Aorta (tissue), 5 donors: ENCODE measurements at places on chromosomes 5 and 9. TPM values are rescaled to one million over a fixed set of nuclear protein-coding genes. Genes with fewer than 3 reads are reported as not detected.

Gene CATSPER3
- polyA plus RNA-seq = 1.3 TPM

Gene PTGES2
- polyA plus RNA-seq = 29.9 TPM

Gene TMEM215
- polyA plus RNA-seq = not detected

- no peak for DNase-seq
- no peak overlapping the region for H3K27ac ChIP-seq
- no peaks in the 10 kb centered on the region for H3K4me1 ChIP-seq
Observed at GRCh38 chr5:117504305-117504704, 929.7 kb upstream of the SEMA6A start.

- no peak overlapping the region for H3K27ac ChIP-seq
- H3K27me3 ChIP-seq = no peaks in the 10 kb centered on the region
- peaks cover 3% of the 10 kb centered on the region for H3K4me1 ChIP-seq
- no peak overlapping the region for H3K4me3 ChIP-seq
- H3K36me3 ChIP-seq = no peaks in the 10 kb centered on the region
- DNase-seq = no peak
Observed at GRCh38 chr5:91160714-91161285, 222.3 kb downstream of the ARRDC3 start.

DNA sequence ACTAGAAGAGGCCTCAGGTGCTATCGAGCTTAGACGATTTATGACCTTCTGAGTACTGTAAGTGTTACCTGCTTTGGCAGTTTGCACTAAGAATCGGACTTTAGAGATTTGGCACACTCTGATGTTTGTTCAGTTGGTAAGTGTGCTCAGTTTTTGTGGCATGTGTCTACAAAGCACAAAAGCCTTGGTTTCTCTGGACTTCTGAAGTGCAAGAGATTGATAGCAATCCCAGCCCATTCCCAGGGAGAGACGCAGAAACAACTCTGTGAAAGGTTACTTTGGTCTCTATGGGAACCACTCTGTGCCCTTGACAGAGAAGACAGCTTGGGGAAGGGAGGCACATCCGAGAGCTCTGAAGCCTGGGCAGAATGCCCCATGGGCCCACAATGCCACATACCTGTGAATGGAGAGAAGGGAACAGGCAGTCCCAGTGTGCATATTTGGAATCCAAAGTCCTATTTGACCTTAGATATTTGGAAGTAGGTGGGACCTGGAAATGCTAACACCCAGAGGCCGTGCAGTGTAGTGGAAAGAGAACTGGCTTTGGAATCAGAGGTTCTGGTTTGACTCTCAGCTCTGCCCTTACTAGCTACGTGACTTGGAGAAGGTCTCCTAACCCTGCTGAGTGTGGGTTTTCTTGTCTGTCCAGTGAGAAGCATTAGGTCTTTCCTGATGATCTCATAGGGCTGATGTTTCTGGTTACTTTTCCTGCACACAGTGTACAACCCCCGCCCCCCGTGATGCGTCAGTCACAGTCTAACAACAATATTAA, 194.3 kb upstream of the VLDLR start:
- peaks cover 2% of the 10 kb centered on the region for H3K4me1 ChIP-seq
- no peak overlapping the region for H3K4me3 ChIP-seq

DNA sequence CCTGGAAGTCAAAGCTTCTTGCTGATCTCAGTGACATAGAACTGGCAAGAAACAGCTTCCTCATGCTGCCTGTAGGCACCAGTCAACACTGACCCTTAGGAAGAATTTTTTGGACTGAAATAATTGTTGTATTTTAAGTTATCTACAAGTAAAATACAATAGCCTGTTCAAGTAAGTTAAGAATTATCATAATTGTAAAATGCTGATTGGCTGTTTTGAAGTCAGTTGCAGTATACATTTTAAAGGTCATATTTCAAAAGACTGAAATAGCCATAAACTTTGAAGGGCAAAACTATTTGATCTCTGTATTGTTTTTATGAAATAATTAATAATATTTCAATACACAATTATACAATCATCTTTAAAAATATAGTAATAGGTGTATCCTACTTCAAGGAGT, 794.9 kb downstream of the MAT2B start:
- DNase-seq = no peak
- no peak overlapping the region for H3K4me3 ChIP-seq
- no peaks in the 10 kb centered on the region for H3K27me3 ChIP-seq
- H3K4me1 ChIP-seq = no peaks in the 10 kb centered on the region

- no peaks in the 10 kb centered on the region for H3K27me3 ChIP-seq
- peaks cover 4% of the 10 kb centered on the region for H3K4me1 ChIP-seq
- H3K36me3 ChIP-seq = no peaks in the 10 kb centered on the region
- peak overlapping the region; percentile 43 for H3K4me3 ChIP-seq
Observed at GRCh38 chr9:111898331-111899096, 1.9 kb downstream of the UGCG start.

- no peaks in the 10 kb centered on the region for H3K4me1 ChIP-seq
- no peak within 1 kb of the TSS for H3K4me3 ChIP-seq
- peak; percentile 45 for DNase-seq
- H3K27ac ChIP-seq = no peak within 1 kb of the TSS
- H3K36me3 ChIP-seq = no peaks in the 10 kb centered on the region
- H3K27me3 ChIP-seq = no peaks in the 10 kb centered on the region
Observed at GRCh38 chr5:54985301-54986268, at the start of gene ESM1. Gene ESM1 (minus strand): TSS chr5:54985593. CDS start chr5:54985517, 76 bp downstream.

DNA sequence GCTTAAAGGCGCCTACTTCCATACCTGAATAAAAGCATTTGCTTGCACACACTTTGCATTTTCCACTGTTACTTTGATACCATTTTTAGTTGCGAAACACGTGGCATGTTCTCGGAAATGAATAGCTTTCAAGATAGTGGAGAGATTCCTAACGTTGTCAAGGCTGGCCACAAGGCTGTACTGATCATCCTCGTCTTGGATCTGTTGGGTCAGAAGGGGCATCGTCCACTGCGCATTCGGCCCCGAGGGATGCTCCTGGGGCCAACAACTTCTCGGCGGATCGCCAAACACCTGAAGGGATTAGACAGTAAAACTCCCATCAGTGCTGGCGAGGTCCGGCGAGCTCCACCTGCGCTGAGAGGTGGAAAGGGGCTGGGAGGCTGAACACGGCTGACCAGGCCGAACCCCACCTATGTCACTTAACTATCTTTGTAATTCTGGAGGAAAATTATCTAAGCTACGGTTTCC, 599 bp downstream of the RAD1 start:
- peak overlapping the region; percentile 72 for H3K27ac ChIP-seq
- no peak for DNase-seq
- peaks cover 2% of the 10 kb centered on the region for H3K36me3 ChIP-seq
- H3K4me1 ChIP-seq = peaks cover 2% of the 10 kb centered on the region
- peak overlapping the region; percentile 52 for H3K4me3 ChIP-seq
